MM.1S (cell line): ENCODE measurements at places on chromosomes 6 and 20.

DNA sequence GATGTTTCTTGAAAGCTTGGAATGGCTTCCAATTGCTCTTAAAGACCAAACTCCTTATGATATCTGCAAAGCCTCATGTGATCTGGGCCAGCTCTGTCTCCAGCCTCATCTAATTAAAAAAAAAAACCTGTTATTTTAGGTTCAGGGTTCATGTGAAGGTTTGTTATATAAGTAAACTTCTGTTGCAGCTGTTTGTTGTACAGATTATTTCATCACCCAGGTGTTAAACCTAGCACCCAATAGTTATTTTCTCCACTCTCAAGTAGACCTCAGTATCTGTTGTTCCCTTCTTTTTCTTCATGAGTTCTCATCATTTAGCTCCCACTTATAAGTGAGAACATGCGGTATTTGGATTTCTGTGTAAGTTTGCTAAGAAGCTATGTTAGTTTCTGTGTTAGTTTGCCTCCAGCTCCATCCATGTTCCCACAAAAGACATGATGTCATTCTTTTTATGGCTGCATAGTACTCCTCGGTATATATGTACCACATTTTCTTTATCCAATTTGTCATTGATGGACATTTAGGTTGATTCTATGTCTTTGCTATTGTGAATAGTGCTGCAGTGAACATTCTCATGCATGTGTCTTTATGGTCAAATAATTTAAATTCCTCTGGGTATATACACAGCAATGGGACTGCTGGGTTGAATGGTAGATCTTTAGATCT is 30.2 kb upstream of the TFB1M start:
- DNase-seq = no peak

DNA sequence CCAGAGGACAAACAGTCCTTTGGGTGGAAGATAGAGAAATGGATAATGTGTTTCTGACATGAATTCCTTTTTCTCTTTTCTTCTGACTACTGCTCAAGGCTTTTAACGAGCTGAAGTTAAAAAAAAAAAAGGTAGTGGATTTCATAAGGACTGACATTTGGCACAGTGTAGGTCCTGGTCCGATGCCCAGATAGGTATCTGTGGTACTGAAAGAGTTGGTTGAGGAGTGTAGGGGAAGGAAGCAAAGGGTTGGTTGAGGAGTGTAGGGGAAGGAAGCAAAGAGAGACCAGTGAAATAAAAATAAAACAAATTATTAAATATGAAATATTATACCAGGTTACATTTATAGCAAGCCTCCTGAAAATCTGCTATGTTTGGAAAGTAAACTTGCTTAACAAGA is 11.8 kb downstream of the UTRN start:
- no peak for DNase-seq

DNA sequence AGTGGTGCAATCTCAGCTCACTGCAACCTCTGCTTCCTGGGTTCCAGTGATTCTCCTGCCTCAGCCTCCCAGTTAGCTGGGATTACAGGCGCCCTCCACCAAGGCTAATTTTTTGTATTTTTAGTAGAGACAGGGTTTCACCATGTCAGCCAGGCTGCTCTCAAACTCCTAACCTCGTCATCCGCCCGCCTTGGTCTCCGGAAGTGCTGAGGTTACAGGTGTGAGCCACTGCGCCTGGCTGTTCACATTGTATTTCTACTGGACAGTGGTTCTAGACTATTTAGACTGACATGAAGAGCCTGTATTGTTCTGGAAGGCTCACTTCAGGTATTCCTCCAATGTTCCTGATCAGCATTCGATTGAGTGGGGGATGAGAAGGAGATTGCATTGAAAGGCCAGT is 14.8 kb upstream of the OVOL2 start:
- DNase-seq = peak; percentile 53

DNA sequence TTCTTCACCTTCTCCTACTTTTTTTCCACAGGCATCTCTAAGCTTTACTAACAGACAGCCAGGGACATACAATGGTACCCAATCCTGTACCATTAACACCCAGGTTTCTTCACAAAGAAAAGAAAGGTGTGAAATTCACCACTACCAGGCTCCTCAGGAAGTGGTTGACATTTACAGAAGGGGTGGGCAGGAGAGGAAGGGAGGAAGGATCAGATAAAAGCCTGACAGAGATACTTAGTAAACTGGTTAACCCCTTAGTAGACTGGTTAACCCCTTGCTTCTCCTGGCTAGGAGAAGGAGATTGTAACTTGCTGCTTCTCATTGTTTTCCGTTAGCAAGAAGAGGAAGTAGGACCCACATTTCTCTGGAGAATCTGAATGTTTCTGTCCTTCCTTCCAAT is 7.2 kb downstream of the SAMD3 start:
- DNase-seq = peak; percentile 35

GRCh38 chr6:89381031-89381430 is 28.5 kb upstream of the UBE2J1 start:
- DNase-seq = no peak

- DNase-seq = no peak
Measured at GRCh38 chr20:2919518-2920245, 46.4 kb downstream of the PTPRA start.

DNA sequence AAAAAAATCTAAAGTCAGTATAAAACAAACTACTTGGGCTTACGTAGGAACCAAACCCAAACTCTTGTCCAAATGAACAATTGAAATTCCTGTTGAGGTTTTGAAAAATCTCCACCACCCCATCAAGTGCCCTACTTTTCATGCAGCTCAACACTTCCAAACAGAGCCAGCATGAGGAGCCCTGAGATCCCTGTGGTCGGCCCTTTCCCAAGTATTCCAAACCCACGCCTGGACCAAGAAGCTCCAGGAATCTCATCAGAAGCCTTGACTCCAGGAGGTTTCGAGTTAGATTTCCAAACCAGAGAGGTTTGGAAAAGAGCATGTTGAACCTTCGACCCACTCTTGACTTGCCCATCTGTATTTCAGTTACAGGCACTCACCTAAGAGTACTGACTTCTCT is 179.3 kb downstream of the MTFR2 start:
- DNase-seq = no peak

DNA sequence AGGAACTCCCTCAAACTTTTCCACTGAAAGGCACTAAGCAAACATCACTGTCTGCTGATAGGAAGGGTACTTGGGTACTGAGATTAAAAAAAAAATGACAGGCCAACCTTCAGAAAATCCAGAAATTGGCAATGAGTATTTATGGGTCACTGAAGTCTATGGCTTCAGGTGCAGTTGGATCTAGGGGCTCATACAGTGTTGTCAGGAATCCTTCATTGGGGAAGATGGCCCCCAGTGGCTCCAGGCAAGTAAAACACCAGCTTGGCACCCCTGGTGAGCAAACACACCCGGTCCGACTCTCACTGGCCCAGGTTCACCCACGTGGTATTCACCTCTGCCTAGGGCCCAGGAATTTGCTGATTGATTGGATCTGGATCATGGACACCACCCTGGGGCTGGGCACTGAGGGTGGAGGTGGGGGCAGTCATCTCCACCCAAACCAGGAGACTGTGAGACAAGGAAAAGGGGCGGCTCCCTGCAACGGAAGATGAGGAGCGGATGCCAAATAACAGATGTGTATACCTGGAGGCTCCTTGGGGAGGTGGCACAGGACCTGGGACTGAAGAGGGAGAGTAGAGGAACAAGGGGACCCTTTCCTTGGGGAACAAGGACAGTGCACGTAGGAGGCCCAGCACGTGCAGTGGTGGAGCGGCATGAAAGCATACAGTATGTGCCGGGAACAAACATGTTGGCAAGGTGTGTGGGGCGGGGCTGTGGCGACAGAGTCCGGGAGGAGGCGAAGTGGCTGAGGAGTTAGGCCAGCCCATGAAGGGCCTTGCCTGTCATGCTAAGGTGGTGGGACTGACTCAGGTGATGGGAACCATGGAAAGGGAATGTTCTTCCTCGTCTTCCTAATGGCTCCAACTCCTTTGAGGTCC is 4.7 kb downstream of the SLC2A10 start:
- no peak for DNase-seq

- no peak for DNase-seq
Measured at GRCh38 chr6:163709693-163710092, 295.2 kb downstream of the QKI start.

DNA sequence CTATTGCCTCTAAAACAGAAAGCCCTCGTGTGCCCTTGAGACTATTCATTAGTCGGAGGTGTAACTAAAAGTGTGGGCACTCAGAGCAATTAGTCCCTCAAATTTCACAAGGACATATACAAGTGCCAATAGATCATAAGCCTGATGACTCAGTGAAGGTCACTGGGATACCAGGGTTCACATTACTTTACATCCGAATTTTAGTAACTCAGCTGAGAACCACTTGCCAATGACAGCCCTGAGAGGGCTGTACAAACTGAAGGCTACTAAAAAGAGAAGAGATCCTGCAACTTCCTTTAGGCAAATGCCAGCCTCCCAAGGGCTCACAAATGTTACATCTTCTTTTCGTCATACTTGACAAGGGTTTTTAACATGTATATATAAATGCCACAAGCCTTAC is 369.6 kb downstream of the TENT5A start:
- DNase-seq = no peak

DNA sequence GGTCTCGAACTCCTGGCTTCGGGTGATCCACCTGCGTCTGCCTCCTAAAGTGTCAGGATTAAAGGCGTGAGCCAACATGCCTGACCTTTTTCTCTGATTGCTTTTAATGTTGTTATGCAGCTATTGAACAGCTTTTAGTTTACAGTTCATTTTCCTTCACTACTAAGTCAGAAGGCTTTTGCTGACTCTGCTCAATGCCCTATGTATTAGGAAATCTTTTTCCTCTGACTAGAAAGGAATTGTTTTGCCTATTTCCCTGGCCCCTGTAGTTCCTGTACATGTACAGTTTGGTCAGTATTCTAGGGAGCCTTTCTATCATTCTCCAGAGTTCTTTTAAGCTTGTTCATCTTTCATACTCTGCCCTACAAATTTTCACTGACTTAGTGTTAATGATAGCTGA is 280.2 kb downstream of the CDKAL1 start:
- DNase-seq = no peak

DNA sequence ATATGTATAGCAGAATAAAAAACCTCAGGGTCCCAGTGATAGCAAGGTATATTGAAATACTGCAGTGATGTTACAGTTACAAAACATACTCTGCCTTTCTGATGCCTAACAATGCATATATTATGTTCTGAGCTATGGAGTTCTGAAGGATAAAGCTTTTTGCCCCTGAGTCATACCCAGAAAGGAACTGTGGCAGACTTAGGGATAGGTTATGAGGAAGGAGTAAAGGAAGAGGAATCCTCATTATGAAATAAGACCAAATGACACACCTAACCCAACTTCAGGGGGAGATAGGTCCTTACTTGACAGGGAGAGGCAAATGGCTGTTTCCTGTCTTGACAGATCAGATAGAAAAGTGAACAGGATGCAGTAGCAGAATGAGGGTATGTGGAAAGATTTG is 940.6 kb upstream of the FLRT3 start:
- DNase-seq = no peak

- DNase-seq = no peak
Measured at GRCh38 chr6:143772116-143773086, 70.7 kb upstream of the LTV1 start.

DNA sequence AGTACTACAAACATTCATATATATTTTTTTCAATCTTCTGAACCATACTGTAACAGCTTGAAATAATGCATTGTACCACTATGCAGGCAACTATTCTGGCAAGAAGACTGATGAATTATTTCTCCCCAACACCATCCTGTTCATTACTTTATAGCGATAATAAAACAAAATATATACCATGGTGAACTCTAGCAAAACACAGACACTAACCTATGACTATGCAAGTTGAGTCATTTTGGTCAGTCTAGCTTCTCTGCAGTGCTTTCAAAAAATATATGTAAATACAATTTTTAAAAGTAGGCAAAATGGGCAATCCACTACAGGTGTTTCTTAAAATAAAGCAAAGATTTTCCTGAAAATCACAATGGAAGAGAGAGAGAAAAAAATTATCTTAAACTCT is 20.3 kb downstream of the PHIP start:
- no peak for DNase-seq

- DNase-seq = peak; percentile 73
Measured at GRCh38 chr6:31727717-31728671, 1.1 kb downstream of the DDAH2 start.

- no peak for DNase-seq
Measured at GRCh38 chr6:80404889-80405288, 298.4 kb downstream of the BCKDHB start.

DNA sequence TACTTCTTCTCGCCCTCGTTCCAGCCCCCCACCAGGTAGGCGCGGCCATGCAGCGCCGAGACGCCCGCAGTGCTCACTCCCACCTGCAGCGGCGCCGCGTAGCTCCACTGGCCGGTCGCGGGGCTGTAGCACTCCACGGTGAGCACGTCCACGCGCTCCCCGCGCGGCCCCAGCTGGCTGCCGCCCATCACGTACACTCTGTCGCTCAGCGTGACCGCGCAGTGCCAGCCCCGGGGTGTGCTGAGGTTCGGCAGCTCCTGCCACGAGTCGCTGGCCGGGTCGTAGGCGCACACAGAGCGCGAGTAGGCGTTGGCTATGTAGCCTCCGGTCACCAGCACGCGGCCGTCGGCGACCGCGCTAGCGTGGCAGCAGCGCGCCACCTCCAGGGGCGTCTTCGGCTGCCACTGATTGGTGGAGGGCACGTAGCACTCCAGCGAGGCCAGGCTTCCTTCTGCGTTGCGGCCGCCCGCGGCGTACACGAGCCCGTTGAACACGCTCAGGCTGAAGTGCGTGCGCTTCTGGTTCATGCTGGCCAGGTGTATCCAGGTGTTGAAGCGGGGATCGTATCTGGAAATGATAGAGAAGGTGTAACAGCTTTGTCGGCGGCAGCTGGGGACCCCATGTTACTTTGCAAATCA is 13.7 kb downstream of the KLHL31 start:
- peak; percentile 73 for DNase-seq

DNA sequence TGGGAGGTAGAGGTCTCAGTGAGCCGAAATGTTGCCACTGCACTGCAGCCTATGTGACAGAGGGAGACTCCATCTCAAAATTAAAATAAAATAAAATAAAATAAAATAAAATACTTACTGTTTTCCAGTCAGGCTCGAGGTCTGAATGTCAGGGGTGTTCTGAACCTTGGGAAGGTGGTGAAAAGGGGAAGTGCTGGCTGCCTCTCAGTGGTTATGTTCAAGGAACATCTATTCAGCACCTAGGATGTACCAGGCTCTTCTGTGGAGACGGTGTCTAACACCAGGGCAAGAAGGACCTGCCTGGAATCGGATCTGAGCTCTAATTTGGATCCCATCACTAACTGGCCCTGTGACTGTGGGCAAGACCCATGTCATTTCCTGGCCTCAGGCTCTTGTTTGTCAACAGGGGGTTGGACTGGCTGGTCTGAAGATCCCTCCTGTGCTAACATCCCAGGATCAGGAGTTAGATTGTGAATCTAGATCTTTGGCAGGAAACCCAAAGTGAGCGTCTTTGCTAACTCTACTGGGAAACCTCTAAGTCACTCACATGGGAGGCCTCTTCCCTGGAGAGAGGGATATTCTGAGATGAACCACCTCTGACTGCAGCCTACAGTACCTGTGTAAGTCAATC is 63.4 kb upstream of the SIRPG start:
- no peak for DNase-seq

DNA sequence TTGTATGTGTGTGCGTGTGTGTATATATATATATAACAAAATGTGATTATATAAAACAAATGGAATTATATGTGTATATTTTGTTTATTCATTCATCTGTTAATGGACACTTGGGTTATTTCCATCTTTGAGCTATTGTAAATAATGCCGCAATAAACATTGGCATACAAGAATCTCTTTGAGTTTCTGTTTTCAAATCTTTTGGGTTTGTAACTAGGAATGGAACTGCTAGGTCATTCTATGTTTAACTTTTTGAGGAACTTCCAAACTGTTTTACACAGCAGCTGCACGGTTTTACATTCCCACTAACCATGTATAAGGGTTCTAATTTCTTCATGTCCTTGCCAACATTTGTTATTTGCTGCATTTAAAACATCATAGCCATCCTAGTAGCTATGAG is 39.9 kb upstream of the TGM2 start:
- DNase-seq = no peak
